ENCODE measurements at places on chromosomes 12 and 14.

DNA sequence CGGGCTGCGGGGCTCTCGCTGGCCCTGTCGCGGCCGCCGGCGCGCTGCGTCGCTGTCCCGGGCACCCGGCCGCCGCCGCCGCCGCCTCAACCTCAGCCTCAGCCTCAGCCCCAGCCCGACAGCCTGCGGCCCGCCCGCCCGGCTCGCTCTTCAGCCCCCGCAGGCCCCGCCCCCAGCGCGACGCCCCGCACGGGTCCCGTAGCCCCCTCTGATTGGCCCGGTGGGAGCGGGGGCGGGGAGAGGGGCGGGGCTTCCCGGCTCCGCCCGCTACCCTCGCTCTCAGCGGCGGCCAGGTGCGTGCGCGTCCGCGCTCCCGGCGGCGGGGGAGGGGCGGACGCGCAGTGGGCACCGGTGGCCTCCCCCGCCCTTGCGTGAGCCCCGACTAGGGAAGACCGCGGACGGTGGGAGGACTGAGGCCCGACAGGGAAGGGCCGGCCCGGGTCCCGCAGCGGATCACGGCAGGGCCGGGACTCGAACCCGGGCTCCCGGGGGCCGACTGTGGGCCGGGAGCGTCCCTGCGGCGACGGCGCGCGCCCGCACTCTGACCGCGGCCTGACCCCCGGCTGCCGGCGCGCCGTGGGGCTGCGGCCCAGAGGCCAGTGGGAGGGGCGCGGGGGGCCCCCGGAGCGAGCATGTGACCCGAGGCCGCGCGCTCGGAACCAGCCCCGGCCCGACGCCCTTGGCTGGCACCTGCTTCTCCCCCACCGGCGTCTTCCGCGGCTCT, at the start of gene PPP1R13B:
Gene PPP1R13B, minus strand, starts transcription at position 125 of the 724 bp plus-strand sequence. CDS start 268 bp downstream, outside the sequence.
- DNase-seq: peak; percentile 94

DNA sequence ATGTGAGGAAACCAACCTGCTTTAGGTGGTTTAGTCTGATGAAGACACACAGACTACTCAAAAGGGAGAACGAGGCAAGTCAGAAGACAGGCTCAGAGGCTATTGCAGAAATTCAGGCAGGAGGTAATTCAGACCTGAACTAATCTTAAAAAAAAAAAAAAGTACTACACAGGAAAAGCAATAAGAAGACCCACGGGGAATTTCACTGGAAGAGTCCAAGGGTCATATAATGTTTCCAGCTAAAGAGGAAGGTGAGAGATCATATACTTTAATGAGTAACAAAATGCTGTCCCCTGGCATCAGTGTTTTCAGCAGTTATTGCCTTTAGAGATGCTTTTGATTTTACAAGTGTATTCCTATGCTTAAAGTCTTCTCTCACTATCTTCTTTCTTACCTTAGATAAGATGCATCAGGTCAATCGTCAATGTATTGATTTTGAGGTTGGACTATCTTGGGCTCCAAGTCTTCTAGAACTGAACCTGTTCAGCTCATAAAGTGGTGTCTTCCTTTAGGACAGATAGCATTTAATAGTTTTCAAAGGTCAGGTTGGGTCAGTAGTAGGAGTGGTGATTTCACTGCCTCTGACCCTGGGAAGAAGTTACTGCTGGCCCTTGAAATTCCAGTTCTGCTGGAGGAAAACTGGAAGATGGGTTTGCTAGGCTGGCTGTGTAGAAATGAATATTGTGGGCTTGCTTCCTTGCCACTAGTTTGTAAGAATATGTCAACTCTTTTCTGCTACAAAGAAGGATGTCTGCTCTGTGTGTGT, 60.0 kb downstream of the FAR2 start:
- no peak for DNase-seq

DNA sequence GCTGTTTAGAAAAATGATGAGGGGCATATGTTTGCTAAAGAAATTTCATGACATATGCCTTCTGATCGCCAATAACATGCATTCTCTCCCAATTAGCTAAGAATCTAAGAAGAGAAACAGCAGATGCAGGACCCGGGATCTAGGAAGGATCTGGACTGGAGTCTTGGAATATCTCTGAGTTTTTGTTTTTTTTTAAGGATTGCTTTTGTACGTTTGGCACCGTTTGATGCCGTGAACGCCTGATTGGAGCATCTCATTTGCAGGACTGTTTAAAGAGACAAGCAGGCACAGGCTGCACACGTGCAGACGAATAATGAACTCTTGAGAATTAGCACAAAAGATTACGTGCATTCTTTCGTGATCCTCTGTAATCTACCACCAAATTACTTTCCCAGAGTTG, 13.6 kb downstream of the EML1 start:
- no peak for DNase-seq

GRCh38 chr12:127487031-127487430, 779.9 kb upstream of the TMEM132C start:
- no peak for DNase-seq

DNA sequence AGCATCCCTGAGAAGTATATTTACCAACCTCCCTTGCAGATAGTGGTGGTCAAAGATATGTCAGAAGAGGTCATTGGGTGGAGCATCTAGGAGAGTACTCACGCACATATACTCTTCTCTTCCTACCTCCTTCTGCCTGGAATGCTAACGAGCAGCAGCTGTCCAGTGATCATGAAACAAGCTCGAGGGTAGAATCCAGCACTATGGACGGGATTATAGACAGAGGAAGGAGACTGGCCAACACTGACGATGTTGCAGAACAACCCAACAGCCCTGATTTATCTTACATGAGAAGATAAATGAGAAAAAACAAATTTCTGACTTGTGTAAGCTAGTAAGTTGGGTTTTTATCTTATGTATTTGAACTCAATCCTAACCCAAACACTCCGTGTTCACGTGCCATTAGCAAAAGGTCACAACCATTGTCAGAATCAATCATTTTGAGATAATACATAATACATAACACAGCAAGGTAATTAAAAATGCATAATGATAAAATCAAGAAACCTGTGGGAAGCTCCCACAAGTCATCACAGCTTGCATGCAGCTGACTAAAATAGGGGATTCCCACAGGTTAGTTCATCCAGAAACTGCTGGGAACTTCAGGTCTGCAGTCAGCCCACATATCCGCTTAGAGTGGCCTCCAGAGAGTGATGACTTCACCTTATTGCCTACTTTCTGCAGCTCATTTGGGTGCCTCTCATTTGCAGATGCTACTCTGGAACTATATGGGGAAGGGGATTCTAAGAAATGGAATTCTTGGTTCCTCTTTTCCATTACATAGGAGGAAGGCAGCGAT, 36.3 kb upstream of the STK38L start:
- DNase-seq: no peak

- no peak for DNase-seq
These were observed 19.3 kb upstream of the STRAP start for GRCh38 chr12:15862840-15863239.
